ENCODE measurements at places on chromosomes 2 and 18.
A peak's percentile ranks its signal among the peaks of the same experiment; 100 is the strongest.

DNA sequence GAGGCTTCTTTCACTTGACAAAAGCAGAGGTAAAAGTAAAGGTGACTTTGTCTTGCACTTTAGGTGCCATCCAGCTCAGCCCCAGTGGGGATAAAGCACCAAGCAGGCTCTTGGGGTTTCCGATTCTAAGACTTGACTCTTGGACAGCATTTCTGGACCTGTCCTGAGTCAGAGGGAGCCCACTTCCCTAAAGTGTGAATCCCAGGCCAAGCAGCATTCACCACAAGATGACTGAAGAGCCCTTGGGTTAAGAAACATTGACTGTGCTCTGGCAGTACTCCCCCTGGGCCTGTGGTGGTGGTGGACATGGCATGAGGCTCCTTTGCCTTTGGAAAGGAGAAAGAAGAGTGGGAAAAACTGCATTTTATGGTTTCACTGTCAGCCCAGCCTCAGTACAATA, 638.0 kb upstream of the VRK2 start:
- peak; percentile 84 for DNase-seq

- DNase-seq: no peak
Observed at GRCh38 chr2:140639628-140640027, 1491.2 kb downstream of the LRP1B start.

GRCh38 chr18:37299471-37300304, 265.9 kb downstream of the CELF4 start:
- peak; percentile 5 for DNase-seq

GRCh38 chr18:57150828-57151227, 3.9 kb downstream of the BOD1L2 start:
- no peak for DNase-seq

GRCh38 chr2:9984217-9984739, 32.8 kb downstream of the GRHL1 start:
- peak; percentile 73 for DNase-seq

DNA sequence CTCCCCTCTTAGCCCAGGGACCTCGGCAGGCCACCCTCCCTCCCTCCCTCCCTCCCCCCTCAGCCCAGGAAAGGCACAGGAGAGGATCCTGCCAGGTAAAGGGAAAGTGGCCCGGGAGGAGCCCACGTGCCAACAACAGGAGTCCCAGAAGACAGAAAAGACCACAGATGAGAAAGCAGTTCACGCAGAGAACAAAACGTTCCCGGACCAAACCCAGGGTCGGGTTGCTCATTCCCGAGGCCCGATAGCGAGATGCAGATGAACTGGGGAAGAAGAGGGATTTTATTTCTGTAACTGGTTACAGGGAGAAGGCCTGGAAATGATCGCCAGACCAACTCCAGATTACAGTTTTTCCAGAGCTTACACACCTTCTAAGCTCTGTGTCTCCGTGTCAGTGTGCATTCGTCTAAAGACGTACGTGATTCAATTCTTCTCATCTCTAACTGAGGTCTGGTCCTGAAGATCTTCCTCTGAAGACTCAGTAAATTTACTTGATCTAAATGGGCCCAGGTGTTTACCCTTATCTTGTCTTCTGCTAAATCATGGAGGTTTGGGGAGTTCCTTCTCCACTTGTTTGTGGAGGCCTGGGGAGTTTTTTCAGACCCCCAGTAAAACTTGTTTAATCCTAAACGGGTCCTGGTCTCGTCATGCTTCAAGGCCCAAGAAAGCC, 807 bp upstream of the NEU4 start:
- no peak for DNase-seq

GRCh38 chr2:78457269-78457668, 568.2 kb upstream of the REG3G start:
- DNase-seq: no peak

GRCh38 chr18:407191-407590, 93.3 kb downstream of the COLEC12 start:
- DNase-seq: no peak

DNA sequence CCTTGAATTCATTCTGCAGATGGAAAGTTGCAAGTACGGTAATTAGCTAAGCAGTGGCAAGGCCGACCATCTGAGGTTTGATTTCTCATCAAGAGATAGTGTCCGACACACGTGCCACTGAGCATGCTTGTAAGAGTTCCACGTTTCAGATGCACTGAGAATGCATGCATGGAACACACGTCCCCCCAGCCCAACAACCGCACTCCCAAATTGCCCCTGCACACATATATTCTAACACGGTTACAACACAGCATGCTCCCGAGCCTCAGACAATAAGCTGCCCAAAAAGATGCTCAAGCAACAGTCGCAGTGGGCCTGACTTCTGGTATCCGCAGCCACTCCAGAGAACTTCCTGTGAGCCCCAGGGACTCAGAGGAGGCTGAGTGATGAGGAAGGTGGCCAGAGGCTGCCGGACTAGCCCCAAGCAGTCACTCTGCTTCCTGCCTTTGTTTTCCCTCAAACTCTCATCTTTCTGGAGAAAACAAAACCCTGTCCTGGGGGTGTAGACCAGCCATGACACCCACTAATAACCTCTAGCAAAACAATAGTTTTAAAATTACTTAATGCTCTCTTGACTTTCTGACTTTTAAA, 204.0 kb downstream of the TGIF1 start:
- DNase-seq: no peak

DNA sequence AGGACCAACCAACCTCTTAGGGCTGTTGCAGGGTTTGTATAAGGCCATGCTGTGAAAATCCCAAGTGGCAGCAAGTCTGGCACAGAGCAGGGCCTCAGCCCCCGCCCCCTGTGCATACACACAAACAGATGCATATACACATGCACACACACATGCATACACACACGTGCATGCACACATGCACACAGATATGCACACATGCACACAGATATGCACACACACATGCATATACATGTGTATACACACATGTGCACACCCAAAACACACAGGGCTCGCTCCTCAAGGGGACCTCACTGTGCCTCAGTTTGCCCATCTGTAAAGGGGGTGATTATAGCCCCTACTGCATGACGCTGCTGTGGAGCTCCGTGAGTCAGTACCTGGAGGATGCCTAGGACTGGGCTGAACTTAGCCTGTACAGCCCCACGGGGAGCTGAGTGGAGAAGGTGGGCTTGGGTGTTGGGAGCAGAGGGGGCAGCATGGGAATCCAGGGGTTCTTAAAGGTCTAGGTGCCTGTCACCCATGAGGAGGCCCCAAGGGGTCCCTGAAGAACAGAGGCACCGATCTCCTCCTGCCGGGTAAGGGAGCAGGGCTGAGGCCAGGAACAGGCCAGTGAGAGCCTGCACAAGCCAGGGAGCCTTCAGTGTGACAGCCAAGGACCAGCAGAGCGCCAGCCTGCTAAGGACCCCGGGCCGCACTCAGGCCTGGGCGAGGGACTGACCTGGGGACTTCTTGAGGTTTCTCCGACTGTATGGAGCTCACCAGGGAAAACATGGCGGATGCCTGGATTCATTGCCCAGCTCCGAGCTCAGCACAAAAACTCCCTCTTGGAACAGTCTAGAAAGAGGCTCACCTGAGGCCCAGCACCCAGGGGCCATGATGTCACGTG, 24.0 kb upstream of the ALPI start:
- DNase-seq: no peak

DNA sequence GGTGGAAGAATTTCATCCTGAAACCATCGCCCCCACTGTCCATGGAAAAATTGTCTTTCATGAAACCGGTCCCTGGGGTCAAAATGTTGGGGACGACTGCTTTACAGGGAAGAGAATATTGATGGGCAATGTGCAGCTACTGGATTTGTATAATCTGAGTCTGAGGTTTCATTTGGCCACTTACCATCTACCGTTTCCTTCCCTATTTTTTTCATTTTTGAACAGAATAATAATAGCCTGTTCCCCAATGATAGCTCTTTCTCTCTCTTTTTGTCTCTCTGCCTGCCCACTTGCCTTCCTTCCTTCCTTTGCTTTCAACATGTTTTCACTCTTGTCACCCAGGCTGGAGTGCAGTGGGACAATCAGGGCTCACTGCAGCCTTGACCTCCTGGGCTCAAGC, 78.3 kb upstream of the TLK1 start:
- DNase-seq: no peak

- DNase-seq: no peak
Observed at GRCh38 chr2:234451852-234452625, 44.8 kb downstream of the ARL4C start.

- DNase-seq: no peak
Observed at GRCh38 chr2:239132156-239132709, 268.6 kb downstream of the HDAC4 start.

DNA sequence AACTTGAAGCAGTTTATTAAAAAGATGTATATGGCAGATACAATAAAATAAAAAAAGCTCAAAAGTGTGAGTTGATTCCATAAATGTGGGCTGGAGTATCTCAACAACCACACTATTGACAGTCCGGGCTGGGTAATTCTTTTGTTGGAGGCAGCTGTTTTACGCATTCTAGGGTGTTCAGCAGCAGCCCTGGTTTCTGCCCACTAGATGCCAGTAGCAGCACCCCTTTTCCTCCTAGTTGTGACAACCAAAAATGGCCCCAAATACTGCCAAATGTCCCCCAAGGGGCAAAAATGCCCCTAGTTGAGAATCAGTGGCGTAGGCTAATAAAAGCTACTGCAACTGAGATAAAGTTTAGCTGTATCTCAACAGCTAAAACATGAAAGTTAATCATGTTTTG, 44.8 kb downstream of the CHMP3 start:
- peak; percentile 5 for DNase-seq

DNA sequence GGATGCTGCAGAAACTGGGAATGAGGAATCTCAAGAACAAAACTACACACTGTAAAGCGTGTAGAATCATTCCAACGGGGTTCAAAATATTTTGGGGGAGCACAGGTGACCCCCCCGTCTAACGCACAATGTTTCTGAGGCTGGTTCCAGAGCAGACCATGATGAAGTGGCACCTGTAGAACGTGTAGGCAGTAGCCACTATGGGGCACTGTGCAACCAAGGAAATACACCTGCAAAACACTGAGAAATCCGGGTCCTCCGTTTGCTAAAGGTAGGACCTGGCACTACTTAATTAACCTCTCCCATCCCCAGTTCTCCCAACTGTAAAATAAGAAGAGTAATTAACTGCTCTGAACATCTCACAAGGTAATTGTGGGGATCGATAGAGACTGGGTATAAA, 22.6 kb downstream of the ST6GAL2 start:
- DNase-seq: no peak

GRCh38 chr2:203714112-203714511, 7.7 kb downstream of the CD28 start:
- no peak for DNase-seq

DNA sequence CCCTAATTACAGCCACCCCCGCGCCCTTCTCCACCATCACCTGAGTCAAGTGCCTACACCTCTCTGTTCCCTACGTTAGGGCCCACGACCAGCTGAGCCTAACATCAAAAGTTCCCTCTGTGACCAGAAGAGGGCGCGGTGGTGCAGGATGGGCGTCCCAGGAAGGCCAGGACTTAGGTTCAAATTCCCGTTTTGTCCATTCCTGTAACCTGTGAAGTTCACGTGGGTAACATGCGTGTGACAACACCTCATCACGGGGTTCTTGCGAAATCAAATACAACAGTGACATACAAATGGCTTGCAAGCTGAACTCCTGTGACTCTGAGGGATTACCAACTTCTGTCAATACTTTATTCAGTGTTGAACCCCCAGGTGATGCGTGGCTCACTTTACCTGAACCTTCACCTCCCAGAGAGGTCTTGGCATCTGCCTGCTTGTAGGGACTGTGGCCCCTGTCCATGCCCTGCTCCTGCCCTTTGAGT, 207.9 kb downstream of the ARL4C start:
- peak; percentile 56 for DNase-seq

DNA sequence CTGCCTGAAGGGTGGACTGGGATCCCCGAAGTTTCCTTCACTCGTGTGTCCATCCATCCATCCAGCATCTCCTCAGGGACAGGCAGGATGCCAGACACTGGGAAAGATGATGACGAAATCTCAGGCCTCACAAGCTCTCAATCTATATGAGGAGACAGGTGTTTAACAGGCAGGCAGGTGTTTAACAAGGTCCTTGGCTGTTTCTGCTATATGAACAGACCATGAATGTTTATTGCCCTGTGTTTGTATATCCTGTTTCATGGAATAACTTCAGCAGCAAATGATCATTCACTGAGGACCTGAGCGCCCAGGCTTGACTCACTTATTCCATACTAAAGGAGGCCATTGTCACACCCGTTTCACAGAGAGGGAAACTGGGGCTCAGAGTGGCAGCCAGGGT, 685.8 kb upstream of the HS6ST1 start:
- DNase-seq: no peak

- no peak for DNase-seq
Observed at GRCh38 chr18:59211629-59212028, 8.3 kb upstream of the GRP start.

DNA sequence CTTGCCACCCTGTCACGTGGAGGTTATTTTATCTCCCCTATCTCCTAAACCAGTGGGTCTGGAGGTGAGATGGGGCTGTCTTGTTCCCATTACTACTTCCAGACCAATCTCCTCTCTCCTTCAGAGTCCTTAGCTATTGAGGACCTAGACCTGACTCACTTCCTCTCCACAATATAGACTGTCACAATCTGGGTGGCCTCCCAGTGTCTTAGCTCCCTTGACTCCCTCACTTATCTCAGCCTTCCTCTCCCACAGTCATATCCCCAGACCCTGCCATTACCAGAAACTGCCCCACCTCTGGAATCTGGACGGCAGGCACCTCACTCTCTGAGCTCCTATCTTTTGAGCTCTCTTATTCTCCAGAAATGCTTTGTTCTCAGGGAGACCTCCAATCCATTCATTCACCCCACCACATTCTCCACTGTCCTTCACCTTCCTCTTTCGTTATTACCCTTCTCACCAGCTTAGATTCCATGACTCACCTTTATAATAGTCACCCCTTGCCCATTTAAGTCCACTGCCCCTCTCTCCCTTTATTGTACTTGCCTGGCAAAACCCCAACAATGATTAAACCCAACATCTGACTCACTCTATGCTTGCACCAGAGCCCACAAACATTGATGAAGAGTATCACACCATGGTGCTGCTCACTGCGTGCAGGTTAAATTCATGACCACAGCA, 23.3 kb upstream of the SIX3 start:
- DNase-seq: no peak

DNA sequence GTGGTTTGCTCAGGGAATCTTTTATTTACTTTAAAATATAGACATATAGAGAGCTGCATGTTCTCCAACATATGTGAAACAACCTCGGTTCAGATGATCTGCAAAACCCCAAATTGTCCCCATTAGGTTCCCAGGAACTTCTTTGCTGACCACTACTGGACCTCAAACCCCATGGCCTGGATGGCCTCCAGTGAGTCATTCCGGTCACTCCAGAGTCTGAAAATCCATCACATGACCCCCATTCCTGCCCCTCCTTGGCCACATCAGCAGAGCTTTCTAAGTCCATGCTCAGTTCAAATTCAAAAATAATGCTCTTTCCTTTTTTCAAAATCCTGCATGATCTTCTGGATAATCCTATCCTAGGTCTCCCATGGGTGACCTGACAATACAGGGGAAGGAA, 271.0 kb downstream of the TNS1 start:
- no peak for DNase-seq

DNA sequence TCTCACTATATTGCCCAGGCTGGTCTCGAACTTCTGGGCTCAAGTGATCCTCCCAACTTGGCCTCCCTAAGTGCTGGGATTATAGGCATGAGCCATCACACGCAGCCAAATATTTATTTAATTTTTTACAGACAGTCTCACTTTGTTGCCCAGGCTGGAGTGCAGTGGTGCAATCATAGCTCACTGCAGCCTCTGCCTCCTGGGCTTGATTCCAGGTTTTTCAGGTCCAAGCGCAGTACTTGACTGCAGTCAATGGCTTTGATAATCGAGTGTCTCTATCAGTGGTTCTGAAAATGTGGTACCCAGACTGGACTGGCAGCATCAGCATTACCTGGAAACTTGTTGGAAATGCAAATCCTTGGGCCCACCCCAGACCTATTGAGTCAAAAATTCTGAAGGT, 63.1 kb downstream of the PLB1 start:
- DNase-seq: no peak

Measured in inflammatory macrophage treated with lipopolysaccharide for 4 hours (primary cell).